ENCODE measurements at places on chromosomes 1 and 21. TPM values are rescaled to one million over a fixed set of nuclear protein-coding genes. Genes with fewer than 3 reads are reported as not detected.

Gene GPR3
- polyA plus RNA-seq: 4.8 TPM

Gene OR2L8
- not detected for polyA plus RNA-seq

Gene KRTAP11-1
- polyA plus RNA-seq: not detected

- DNase-seq: peak; percentile 54
These were observed 16.3 kb downstream of the DPYD start for GRCh38 chr1:97904534-97904933.

Gene FAM72C
- polyA plus RNA-seq: 1.4 TPM

- DNase-seq: no peak
These were observed 9.5 kb downstream of the DNM3 start for GRCh38 chr1:171850651-171851350.

- no peak for DNase-seq
These were observed 70.4 kb upstream of the IRF2BP2 start for GRCh38 chr1:234680331-234680904.

DNA sequence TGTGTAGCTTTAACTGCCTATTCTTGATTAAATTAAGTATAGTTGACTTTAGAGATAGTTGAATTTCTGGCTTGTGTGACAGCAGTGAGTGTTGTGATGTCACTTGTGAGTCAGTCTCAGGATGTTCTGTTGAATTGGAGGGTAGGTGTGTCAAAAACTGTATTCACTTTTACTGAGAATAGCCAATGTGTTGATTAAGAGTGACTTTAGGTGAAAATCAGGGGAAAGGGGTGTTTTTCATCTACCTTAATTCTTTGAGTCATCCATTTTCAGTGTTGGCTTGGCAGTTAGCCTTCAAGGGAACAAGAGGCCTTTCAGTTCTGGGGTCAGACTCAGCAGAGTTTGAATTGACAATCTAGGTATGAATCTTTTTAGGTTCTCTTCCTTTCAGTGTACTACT lies 75.9 kb downstream of the CDC14A start:
- DNase-seq: peak; percentile 20

- no peak for DNase-seq
These were observed 268.7 kb upstream of the BEND5 start for GRCh38 chr1:49045371-49045770.

- DNase-seq: no peak
These were observed 151.2 kb downstream of the DMRTA2 start for GRCh38 chr1:50271968-50272578.

- DNase-seq: peak; percentile 81
These were observed 26.7 kb downstream of the CFH start for GRCh38 chr1:196678510-196678884.

DNA sequence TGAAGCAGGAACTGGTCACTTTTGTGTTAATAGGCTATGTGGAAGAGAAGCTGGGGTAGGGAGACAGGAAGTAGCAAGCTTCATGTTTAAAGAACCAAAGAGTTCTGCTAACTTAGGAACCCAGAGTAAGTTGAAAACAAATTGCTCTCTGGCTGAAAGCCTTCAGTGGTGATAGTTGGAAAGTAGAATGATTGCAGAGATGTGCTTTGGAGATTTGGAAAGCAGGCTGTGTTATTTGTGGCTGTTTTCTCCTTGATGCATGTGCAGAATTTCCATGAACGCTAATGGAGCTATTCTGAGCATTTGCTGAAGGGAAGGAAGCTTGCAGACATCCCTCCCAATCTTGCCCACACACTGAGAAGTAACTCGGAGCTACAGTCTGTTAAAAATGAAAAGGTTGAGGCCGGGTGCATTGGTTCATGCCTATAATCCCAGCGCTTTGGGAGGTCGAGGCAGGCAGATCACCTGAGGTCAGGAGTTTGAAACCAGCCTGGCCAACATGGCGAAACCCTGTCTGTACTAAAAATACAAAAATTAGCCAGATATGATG lies 45.7 kb downstream of the TCEANC2 start:
- no peak for DNase-seq

Gene C1orf87
- not detected for polyA plus RNA-seq

Measured in IMR-90 (cell line).